ENCODE measurements at places on chromosomes 12 and 14.

- DNase-seq = no peak
These were observed 7.6 kb upstream of the SPATS2 start for GRCh38 chr12:49359671-49360070.

DNA sequence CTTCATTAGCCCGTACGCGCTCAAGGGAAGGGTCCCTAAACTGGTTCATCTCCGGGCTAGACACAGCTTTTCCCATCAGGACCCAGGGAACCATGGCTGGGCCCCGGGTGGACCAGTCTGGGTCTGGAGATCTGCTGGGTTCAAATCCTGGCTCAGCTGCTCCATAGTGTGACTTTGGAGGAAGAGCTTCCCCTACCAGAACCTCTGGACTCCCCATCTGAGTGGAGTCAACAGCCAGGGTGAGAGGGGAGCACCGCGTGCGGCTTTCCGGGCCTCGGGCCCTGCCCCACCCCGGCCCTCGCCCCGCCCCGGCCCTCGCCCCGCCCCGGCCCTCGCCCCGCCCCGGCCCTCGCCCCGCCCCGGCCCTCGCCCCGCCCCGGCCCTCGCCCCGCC is 41.2 kb downstream of the BEGAIN start:
- no peak for DNase-seq

- DNase-seq = no peak
These were observed 92.9 kb downstream of the GCH1 start for GRCh38 chr14:54809767-54810166.

GRCh38 chr12:48924617-48925303 is 532 bp downstream of the FKBP11 start:
- DNase-seq = peak; percentile 57

- DNase-seq = no peak
These were observed 31.5 kb upstream of the KRR1 start for GRCh38 chr12:75542942-75543341.

GRCh38 chr14:54681811-54682261 is 114.9 kb downstream of the SAMD4A start:
- no peak for DNase-seq

DNA sequence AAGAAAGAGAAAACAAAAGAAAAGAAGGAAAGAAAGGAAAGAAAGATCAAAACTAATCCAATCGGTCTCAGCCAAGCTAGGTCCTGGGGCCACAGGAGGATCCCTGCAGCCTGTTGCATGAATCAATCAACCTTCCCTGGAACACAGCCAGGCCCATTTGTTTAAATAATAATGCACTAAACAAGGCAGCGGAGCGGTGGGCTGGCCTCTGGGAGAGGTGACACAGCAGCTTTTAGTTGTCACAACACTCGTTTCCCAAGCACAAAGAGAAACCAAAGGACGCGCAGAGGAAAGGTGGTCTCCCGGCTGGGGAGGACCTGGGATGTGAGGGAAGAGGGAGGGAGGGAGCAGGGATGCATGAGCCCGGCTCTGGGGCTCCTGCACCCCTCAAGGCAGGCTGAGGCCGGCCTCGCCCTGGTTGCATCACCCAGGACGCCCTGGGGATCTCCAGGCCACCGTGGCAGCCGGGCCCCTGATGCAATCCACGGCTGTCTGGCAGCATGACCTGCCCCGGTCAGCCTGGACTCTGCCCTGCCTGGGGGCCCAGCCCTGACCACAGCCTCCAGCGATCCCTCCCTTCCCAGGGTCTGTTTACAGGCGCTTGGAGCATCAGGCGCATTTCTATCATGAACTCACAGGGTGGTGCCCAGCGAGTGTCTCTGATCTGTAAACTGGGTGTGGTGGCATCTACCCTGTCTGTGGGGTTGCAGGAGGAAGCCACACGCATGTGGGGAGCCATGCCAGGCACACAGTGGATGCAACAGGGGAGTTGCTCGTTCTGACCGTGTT is 32.5 kb downstream of the MMP17 start:
- DNase-seq = no peak

DNA sequence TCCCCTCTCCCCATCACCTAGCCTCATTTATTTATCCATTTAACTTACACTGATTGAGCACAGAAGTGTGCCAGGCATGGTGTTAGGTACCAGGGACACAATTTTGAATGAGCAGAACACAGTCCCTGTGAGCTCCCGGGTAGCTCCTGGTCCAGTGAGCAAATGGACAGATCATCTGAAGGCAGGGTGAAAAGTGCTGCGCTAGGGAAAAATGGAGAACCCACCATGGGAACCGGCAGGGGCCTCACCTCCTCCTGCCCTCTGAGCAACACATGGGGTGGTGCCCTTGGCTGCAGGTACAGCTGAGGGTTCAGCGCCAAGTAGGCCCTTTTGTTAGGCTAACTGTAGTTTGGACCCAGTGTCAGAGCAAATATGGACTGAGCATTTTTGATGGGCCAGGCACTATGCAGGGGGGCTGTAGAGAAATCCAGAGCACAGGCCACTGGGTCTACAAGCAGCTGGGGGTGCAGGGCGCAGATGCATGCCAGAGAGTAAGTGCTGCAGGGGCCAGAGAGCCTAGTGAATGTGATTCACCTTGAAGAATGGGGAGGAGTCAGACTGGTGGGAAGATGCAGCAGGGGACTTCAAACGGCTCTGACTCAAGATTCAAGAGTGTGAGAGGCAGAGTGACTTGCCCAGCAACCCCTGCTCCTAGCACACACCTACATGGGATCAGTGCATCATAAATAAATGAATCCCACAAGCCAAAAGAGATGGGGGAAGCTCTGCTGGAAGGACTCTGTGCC is 28.2 kb downstream of the LTBP2 start:
- DNase-seq = peak; percentile 47

- no peak for DNase-seq
These were observed 19.4 kb downstream of the EGLN3 start for GRCh38 chr14:33931461-33931860.

Data from stimulated activated CD8-positive, alpha-beta memory T cell treated with anti-CD3 and anti-CD28 coated beads, Interleukin-7, amount 100 ng/mL, for 48 hours (primary cell).